ENCODE measurements at places on chromosomes 1 and 21. TPM values are rescaled to one million over a fixed set of nuclear protein-coding genes. Genes with fewer than 3 reads are reported as not detected.

The DENND2C gene
- total RNA-seq, result 0.79 TPM

The TMEM167B gene
- 26.1 TPM for total RNA-seq

The TMEM81 gene
- 5.4 TPM for total RNA-seq

The JTB gene
- total RNA-seq, result 74.2 TPM

The BTBD8 gene
- 2.4 TPM for total RNA-seq

The OR2L13 gene
- not detected for total RNA-seq

The MSH4 gene
- total RNA-seq, result 0.56 TPM

The OLIG2 gene
- 5.4 TPM for total RNA-seq

The TSPAN2 gene
- total RNA-seq, result 5.4 TPM

The OR2M2 gene
- not detected for total RNA-seq

GRCh38 chr21:28872218-28872617 is 120.5 kb downstream of the LTN1 start:
- H3K27ac ChIP-seq, result no peak overlapping the region
- no peaks in the 10 kb centered on the region for H3K4me1 ChIP-seq
- no peaks in the 10 kb centered on the region for H3K27me3 ChIP-seq
- peaks cover 21% of the 10 kb centered on the region for H3K36me3 ChIP-seq

GRCh38 chr1:18723206-18723605 is 92.6 kb downstream of the PAX7 start:
- peaks cover 59% of the 10 kb centered on the region for H3K27me3 ChIP-seq
- DNase-seq, result no peak
- H3K4me1 ChIP-seq, result peaks cover 13% of the 10 kb centered on the region
- H3K36me3 ChIP-seq, result no peaks in the 10 kb centered on the region
- H3K4me3 ChIP-seq, result no peak overlapping the region

- no peak overlapping the region for H3K27ac ChIP-seq
- DNase-seq, result no peak
- H3K4me3 ChIP-seq, result no peak overlapping the region
- no peaks in the 10 kb centered on the region for H3K27me3 ChIP-seq
Measured at GRCh38 chr1:186854102-186854501, 25.4 kb downstream of the PLA2G4A start.

GRCh38 chr1:203186446-203187303 is at the start of gene CHI3L1:
Gene CHI3L1, minus strand, starts transcription at chr1:203186704. Its CDS starts 81 bp downstream, at chr1:203186623.
- no peak for DNase-seq
- no peaks in the 10 kb centered on the region for H3K27me3 ChIP-seq
- H3K4me3 ChIP-seq, result no peak within 1 kb of the TSS

DNA sequence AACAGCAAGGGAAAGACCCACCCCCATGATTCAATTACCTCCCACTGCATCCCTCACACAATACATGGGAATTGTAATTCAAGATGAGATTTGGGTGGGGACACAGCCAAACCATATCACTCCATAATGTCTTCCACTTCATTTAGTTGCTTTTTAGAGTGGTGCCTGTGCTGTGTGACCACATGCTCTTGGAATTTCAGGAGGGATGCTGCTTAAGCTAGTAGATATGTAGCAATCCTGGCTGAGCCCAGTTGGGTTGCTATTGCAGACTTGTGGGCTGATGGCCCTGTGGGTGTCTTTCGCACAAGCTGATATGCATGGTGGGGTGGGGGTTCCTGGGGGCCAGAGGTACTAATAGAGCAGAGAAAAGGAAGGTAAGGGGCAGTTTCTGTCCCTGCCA is 160.4 kb upstream of the SYT6 start:
- no peak overlapping the region for H3K27ac ChIP-seq
- no peaks in the 10 kb centered on the region for H3K27me3 ChIP-seq
- H3K4me1 ChIP-seq, result no peaks in the 10 kb centered on the region
- no peak overlapping the region for H3K4me3 ChIP-seq
- no peaks in the 10 kb centered on the region for H3K36me3 ChIP-seq

GRCh38 chr1:218332416-218332815 is 12.7 kb upstream of the TGFB2 start:
- no peak overlapping the region for H3K27ac ChIP-seq
- peaks cover 10% of the 10 kb centered on the region for H3K4me1 ChIP-seq
- H3K4me3 ChIP-seq, result no peak overlapping the region
- no peak for DNase-seq

GRCh38 chr1:65894738-65895605 is 102.3 kb downstream of the PDE4B start:
- no peaks in the 10 kb centered on the region for H3K4me1 ChIP-seq
- H3K27ac ChIP-seq, result no peak overlapping the region
- no peak overlapping the region for H3K4me3 ChIP-seq
- H3K36me3 ChIP-seq, result no peaks in the 10 kb centered on the region
- H3K27me3 ChIP-seq, result peaks cover 47% of the 10 kb centered on the region

DNA sequence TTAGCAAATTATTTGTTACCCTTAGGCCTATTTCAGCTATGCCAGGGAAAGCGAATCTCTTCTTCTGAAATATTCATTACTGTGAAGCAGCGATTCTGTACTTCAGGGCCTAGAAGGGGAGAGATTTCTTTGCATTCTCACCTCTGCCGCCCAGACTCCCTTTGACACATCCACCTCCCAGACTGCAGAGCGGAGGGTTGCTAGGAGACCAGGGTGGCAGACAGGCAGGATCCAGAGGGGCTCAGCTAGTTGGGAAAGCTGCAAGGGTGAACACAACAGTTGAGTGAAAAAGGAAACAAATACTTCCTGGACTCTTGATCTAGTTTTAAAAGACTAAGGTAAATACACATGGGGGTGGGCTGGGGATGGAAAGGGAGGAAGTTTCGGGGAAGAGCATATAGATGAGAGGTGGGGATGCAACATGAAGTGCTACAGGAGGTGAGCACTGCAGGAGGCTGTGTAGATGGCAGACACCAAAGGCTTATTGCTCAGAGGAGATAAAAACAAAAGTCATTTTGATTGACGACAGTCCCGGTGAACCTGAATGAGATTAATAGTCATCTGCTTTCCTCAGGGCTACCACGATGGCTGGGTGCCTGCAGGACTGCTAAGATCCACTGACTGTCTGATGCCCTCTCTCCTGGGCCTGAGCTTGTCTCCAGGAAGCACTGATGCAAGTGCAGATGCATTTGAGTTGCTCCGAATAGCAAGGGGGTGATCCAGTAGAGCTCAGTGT is 26.4 kb upstream of the RAB3GAP2 start:
- peaks cover 26% of the 10 kb centered on the region for H3K4me1 ChIP-seq
- H3K4me3 ChIP-seq, result peak overlapping the region; percentile 10
- no peaks in the 10 kb centered on the region for H3K36me3 ChIP-seq
- no peaks in the 10 kb centered on the region for H3K27me3 ChIP-seq
- DNase-seq, result no peak

DNA sequence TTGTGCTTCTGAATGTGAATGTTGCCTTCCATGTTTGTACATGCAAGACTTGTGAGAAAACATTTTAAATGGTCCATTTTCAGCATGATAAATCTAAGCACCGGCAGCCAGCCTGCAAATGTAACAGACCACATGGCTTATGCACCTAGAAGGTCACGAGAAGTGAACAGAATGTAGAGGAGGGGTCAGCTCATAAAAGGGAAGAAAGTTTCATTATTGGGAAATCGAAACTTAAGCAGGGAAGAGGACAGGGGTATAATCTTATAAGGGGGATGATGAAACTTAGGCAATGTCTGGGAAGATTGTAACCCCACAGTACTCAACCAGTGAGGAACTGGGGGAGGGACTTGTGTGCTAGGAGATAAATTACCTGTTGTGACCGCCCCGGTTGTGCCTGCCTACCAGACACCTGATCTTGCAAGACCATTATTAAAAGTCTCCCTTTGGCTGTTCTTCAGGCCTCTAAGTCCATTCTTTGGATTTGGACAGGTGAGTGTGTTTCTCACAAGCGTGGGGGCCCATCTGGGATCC is 37.7 kb upstream of the VN1R5 start:
- H3K27me3 ChIP-seq, result peaks cover 22% of the 10 kb centered on the region
- H3K27ac ChIP-seq, result no peak overlapping the region
- H3K4me1 ChIP-seq, result no peaks in the 10 kb centered on the region
- DNase-seq, result no peak
- no peaks in the 10 kb centered on the region for H3K36me3 ChIP-seq
- H3K4me3 ChIP-seq, result no peak overlapping the region

- H3K27me3 ChIP-seq, result peaks cover 16% of the 10 kb centered on the region
- DNase-seq, result no peak
- no peak overlapping the region for H3K4me3 ChIP-seq
- H3K4me1 ChIP-seq, result peaks cover 6% of the 10 kb centered on the region
Measured at GRCh38 chr21:43276811-43277210, 108.0 kb downstream of the CRYAA start.

DNA sequence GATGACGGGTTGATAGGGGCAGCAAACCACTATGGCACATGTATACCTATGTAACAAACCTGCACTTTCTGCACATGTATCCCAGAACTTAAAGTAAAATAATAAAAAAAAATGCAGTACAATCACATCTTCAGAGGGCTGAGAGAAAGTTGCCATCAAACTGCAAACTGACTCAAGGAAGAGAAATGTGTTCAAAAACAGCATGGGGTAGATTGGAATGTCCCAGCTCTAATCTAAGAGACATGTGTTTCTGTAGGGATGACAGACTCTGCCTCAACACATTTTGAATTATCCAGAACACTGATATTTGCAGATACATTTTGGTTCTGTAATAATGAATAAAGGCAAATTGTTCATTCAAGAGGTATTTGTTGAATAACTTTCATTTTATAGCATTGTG is 171.2 kb upstream of the RUNX1 start:
- H3K27ac ChIP-seq, result no peak overlapping the region
- DNase-seq, result no peak
- no peaks in the 10 kb centered on the region for H3K36me3 ChIP-seq
- H3K4me1 ChIP-seq, result peaks cover 8% of the 10 kb centered on the region

- H3K27me3 ChIP-seq, result peaks cover 30% of the 10 kb centered on the region
- H3K4me1 ChIP-seq, result peaks cover 3% of the 10 kb centered on the region
- no peak overlapping the region for H3K4me3 ChIP-seq
- H3K27ac ChIP-seq, result no peak overlapping the region
Measured at GRCh38 chr1:37759451-37759850, 5.5 kb downstream of the EPHA10 start.

DNA sequence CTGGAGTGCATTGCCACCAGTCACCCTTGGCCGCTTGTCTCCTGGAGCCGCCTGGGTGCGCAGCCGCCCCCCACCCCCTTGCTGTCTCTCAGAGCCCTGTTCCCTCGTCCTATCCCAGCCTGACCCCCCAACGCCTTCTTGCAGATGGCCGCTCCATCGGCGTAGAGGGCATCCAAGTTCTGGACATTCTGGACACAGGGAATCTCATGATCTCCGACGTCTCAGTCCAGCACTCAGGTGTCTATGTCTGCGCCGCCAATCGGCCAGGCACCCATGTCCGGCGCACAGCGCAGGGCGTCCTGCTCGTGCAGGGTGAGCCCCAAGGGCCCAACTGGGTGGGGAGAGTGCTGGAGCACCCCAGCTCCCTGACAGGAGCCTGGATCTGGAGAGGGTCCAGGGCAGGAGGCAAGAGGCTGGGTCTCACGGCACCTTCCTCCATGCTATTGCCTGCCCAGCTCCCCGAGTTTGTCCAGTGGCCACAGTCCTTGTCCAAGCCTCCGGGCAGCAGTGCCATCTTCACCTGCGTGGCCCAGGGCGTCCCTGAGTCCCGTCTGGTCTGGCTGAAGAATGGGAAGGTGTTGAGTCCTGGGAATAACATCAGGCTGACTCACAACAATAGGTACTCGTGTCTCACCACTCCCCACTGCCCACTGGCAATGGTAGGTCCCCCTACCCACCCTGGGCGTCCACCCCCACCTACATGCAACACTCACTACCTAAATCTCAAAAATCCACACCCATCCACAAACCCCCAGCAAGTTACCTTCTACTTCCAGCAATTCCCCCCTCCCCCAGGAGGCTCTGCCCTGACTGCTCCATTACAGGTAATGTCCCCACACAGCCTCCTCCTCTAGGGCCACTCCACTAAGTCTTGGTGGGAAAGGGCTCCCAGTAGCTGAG is 24.6 kb downstream of the SLC27A3 start:
- peaks cover 4% of the 10 kb centered on the region for H3K36me3 ChIP-seq
- H3K27me3 ChIP-seq, result peaks cover 2% of the 10 kb centered on the region
- DNase-seq, result no peak
- H3K4me1 ChIP-seq, result peaks cover 21% of the 10 kb centered on the region
- no peak overlapping the region for H3K27ac ChIP-seq

DNA sequence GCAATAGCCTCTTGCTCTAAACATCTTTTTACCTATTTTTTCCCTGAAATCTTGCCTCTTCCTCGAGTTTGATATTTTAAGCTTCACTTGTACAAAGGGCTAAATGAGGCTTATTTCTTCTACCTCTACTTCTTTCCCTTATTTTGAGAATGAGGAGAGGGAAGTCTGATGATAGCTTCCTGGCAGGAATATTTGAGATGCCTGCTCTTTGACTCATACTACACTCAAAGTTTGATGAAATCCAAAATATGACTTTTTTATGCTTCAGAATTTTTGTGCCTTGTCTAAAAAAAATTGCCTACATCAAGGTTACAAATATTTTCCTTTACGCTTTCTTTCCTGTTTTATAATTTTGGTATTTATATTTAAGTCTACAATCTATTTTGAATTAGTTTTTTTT is 624.4 kb upstream of the PLXNA2 start:
- no peak for DNase-seq
- no peak overlapping the region for H3K27ac ChIP-seq
- no peaks in the 10 kb centered on the region for H3K4me1 ChIP-seq
- no peak overlapping the region for H3K4me3 ChIP-seq

DNA sequence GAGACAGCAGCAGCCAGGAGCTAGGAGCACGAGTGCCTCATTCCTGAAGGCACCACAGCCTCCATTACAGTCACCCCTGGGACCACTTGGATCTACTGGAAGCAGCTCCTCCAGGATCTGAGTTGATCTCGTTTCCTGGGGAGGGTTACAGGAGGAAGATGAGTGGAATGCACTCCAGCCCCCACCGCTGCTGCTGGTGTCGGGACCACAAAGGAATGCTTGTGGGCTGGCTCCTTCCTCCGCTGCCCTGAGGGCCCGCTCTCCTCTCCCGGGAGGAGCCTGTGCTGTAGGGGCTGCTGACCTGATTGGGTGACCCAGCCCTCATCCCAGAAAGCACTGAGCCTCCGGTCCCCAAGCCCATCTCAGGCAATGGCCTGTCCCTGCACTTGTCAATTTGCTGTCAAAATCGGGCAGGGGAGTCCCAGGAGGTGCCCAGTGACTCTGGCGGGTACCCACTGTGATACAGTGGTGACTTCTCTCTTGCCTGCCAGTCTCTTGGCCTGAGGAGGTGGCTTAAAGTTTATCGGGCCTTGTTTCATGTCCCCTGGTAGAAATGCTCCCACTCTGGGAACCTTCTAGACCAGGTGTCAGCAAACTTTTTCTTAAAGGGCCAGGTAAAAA is 23.1 kb downstream of the IL10RB start:
- H3K4me3 ChIP-seq, result no peak overlapping the region
- DNase-seq, result no peak
- no peak overlapping the region for H3K27ac ChIP-seq
- peaks cover 7% of the 10 kb centered on the region for H3K4me1 ChIP-seq
- H3K36me3 ChIP-seq, result no peaks in the 10 kb centered on the region

GRCh38 chr1:35832276-35832905 is 24.6 kb downstream of the AGO4 start:
- no peak for DNase-seq
- H3K27ac ChIP-seq, result no peak overlapping the region
- no peak overlapping the region for H3K4me3 ChIP-seq
- H3K36me3 ChIP-seq, result peaks cover 27% of the 10 kb centered on the region

- no peak overlapping the region for H3K27ac ChIP-seq
- no peak for DNase-seq
- H3K36me3 ChIP-seq, result peaks cover 34% of the 10 kb centered on the region
- H3K27me3 ChIP-seq, result no peaks in the 10 kb centered on the region
- H3K4me3 ChIP-seq, result no peak overlapping the region
Measured at GRCh38 chr1:8866173-8866791, 12.2 kb downstream of the ENO1 start.

GRCh38 chr1:59477286-59477685 is 180.4 kb downstream of the FGGY start:
- no peak for DNase-seq
- H3K27ac ChIP-seq, result no peak overlapping the region
- H3K4me1 ChIP-seq, result peaks cover 3% of the 10 kb centered on the region
- H3K27me3 ChIP-seq, result no peaks in the 10 kb centered on the region
- H3K4me3 ChIP-seq, result no peak overlapping the region

GRCh38 chr21:21631961-21632360 is 633.8 kb downstream of the NCAM2 start:
- DNase-seq, result no peak
- no peaks in the 10 kb centered on the region for H3K36me3 ChIP-seq
- no peak overlapping the region for H3K27ac ChIP-seq

All from neural crest cell (in vitro differentiated cells).